ENCODE measurements at places on chromosomes 16 and 17.

DNA sequence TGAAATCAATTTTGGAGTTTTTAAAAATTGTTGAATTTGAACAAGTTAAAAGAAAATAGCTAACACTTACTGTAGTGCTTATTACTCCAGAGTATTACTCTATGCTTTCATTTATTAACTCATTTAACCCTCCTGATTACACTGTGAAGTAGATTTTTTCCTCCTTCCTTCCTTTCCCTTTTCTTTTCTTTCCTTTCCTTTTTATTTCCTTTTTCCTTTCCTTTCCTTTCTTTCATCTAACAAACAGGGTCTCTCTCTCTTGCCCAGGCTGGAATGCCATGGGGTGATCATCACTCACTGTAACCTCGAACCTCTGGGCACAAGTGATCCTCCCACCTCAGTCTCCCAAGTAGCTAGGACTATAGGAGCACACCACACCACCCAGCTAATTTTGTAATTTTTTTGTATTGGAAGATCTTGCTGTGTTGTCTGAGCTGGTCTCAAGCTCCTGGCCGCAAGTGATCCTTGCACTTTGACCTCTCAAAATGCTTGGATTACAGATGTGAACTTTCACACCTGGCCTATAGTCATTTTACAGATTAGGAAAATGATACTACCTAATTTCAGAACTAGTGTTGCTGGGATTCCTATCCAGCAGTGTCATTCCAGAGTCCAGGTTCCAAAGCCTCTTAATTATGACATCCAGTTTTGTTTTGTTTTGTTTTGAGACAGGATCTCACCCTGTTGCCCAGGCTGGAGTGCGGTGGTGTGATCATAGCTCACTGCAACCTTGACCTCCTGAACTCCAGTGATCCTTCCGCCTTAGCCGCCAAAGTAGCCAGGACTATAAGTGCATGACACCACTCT lies 59.9 kb downstream of the TAOK1 start:
- no peak for DNase-seq

DNA sequence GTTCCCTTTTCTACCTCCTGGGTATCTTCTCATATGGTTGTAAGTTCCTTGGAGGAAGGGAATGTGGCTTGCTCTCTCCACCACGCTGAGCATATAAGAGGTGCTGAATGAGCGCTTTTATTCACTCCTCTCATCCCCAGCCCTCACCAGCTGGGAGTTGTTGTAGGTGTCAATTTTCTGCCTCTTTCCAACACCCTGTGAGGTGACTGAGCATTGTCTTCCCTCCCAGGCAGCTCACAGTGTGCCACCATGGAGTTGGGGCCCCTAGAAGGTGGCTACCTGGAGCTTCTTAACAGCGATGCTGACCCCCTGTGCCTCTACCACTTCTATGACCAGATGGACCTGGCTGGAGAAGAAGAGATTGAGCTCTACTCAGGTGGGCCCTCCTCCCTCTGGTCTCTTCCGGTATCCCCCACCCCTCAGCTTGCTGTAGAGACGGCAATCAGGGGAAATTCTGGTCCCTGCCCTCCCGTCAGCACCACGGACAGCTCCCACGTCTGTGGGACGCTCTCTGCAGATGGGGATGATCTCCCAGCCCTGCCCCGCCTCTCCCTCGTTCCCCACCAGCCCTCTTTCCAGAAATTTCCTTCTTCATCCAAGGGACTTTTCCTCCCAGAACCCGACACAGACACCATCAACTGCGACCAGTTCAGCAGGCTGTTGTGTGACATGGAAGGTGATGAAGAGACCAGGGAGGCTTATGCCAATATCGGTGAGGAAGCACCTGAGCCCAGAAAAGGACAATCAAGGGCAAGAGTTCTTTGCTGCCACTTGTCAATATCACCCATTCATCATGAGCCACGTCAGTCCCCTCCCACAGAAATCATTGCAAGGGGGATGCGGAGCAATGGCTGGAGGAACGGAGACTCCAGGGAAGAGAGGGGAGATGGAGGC lies 18.3 kb downstream of the CIITA start:
- DNase-seq, result peak; percentile 17

- no peak for DNase-seq
Measured at GRCh38 chr16:10026593-10026992, 155.6 kb downstream of the GRIN2A start.

- no peak for DNase-seq
Measured at GRCh38 chr17:71458322-71458721, 662.5 kb upstream of the SOX9 start.

GRCh38 chr16:78443542-78444364 lies 344.3 kb downstream of the WWOX start:
- no peak for DNase-seq

- DNase-seq, result peak; percentile 70
Measured at GRCh38 chr17:80254396-80255251, 6.0 kb upstream of the RNF213 start.

DNA sequence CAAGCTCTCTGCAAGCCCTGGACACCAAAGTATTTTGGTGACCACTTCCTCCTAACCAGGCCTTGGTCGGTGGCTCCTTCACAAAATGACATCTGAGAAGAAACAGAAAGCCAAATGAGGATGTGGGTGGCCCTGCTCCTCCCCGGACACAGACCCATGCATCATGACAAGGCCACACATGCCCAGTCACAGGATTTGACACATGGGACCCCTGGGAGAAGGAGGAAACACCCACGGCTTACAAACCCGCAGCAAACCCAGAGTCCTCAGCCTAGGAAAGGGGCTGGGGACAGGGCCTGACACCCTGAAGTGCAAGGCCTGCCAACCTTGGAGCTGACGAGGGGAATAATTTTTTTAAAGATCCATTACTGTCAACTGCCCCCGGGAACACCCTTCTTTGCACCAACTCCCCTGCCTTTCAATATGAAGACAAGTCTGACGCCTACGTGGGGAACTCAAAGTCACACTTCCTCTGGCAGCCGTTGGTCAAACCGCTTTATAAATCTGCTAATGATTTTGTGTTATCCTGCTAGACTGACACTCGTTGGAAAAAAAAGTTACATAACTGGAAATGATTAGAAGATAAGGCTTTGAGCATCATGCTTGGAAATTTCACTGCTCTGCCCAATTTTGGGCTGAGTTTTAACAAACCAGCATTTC lies 41.3 kb downstream of the GAS7 start:
- DNase-seq, result no peak

GRCh38 chr16:87350681-87351319 lies 32.8 kb downstream of the FBXO31 start:
- no peak for DNase-seq

DNA sequence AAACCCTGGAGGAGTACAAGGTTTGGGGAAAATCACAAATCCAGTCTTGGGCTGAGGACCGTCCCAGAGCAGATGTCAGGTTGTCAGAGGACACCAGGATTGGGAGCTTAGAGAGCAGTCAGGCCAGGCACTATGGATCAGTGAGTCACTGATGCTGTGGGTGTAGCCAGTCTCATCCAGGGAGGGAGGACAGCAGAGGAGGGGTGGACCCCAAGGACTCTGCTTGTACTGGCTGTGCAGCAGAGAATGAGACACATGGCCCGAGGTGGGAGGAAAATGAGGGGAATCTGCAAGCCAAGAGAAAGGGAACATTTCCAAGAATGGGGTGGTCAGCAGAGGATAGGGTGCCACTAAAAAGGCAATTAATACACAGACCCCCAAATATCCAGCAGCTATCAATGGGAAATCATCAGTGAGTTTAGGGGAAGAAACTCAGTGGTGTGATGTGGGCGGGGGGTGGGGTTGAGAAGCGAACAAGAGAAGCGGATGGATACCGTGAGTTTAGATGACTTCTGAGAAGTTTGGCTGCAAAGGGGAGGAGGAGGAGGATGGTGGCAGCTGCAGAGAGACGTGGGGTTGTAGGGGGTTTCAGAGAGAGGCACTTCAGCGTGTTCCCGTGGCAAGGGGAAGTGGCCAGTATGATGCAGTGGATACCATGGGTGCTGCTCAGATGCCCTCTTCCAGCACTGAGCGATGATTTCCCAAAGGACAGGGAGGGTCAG lies 43.9 kb downstream of the ARHGAP27 start:
- no peak for DNase-seq

DNA sequence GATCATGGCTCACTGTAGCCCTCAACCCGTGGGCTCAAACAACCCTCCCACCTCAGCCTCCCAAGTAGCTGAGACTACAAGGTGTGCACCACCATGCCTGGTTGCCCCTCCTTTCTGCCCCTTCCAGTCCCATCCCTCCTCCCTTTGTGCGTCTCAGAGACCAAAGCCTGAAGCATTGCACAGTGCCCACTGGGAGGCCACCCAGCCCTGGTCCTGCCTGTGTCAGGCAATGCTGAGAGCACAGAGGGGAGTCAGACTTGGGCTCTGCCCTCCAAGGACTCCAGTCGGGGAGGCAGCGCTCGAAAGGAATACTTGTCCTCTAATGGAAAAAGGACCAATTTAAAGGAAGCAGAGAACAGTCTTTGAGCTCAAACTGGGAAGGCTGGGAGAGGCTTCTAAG lies 20.4 kb downstream of the RAI1 start:
- DNase-seq, result no peak

- DNase-seq, result no peak
Measured at GRCh38 chr17:31373150-31374093, 18.1 kb upstream of the RAB11FIP4 start.

DNA sequence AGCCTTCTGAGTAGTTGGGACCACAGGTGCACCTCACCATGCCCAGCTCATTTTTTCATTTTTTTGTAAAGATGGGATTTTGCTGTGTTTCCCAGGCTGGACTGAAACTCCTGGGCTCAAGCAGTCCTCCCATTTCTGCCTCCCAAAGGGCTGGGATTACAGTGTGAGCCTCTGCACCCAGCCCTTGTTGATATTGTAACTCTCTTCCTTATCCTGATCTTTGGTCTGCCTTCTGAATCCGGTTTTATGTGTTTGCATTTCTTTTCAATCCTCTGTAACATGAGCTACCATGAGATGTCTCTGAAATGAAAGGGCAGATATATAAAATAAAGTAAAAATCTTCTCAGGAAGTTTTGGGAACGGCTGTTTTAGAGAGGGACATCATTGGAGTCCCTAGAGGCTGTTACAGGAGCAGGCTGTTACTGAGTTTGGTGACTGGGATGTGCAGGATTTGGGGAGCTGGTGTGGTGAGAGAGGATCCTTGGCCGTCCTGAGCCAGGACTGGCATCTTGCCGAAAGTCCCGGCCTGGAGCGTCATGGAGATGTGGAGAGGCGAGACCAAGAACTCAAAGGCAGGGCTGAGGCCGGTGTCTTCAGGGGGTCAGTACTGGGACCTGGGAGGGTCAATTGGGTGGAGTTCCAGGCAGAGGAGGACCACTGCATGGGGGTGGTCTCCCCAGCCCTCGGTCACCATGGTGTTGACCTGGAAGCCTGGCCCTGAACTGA lies 39.4 kb downstream of the ATP2C2 start:
- no peak for DNase-seq

DNA sequence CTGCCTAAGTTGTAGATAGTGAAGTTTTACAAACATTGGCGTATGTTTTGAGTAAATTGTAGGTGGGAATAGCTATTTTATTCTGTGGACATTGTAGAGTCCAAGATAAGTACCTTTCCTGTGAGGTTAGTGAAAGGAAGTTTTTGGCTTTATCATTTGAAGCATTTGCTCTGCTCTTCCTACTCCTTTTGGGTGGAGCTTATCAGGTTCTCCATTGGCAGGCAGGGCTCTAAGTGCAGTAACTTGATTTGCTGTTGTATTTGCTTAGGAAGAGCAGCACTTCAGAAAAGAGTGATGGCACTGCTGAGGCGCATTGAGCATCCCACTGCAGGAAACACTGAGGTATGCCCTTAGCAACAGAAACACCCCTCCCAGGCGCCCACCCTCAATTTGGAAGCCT lies 70.1 kb downstream of the OMG start:
- DNase-seq, result no peak

DNA sequence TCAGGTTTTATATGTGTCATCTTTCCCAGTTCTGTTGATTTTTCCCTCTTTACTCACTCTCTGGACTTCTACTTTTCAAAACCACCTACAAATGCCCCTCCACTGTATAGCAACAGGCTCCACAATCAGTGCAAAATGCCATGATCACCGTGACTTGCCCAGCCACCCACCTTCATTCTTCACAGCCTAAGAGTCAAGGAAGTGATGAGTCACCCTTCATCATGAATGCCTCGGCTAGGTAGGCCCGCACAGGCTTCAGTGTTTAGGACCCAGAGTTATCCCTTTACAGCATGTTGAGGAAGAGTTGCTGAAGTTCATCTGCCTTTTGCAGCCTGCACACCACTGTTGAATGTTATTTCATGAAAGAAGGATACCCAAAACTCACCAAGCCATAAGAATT lies 158.6 kb downstream of the PMP22 start:
- no peak for DNase-seq

DNA sequence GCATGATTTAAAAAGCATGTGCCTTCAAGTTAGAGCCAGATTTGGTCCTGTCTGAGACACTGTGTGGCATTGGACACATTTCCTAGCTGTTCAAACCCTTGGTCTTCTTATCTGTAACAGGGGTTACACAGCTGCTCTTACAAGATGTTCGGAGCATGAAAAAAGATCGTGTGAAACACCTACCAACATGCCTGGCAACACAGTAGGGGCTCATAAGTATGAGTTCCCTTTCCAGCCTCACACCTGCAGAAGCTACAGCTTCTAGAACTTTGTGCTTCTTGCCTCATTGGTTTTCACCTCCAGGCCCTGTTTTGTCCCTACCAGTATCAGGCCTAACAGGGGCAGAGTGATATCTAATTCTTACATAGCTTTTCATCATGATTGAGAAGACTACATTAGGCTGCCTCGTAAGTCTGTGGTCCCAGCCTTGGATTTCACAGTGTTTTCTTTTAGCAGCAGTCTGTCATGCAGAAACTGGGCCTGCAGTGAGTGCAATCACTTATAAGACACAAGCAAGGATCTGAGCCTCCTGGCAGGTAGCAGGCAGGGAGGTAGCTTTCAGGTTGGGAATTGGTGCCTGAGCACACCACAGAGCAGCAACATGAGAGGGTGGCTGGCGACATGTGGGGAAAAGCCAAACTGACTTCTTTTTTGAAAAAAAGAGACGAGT lies 78.8 kb downstream of the CCDC182 start:
- DNase-seq, result no peak

GRCh38 chr16:89257281-89257731 lies 39.8 kb downstream of the ZNF778 start:
- DNase-seq, result no peak

- no peak for DNase-seq
Measured at GRCh38 chr17:77257169-77257568, 116.4 kb downstream of the SEC14L1 start.

- DNase-seq, result no peak
Measured at GRCh38 chr17:58626905-58627304, 64.9 kb downstream of the TEX14 start.

- DNase-seq, result no peak
Measured at GRCh38 chr16:49660626-49661025, 195.3 kb downstream of the ZNF423 start.

- no peak for DNase-seq
Measured at GRCh38 chr16:81604960-81605383, 160.4 kb downstream of the CMIP start.

- no peak for DNase-seq
Measured at GRCh38 chr17:82577300-82577699, 57.8 kb downstream of the FOXK2 start.

GRCh38 chr17:4180791-4181190 lies 37.8 kb downstream of the CYB5D2 start:
- DNase-seq, result no peak

- DNase-seq, result no peak
Measured at GRCh38 chr16:67509016-67509415, 19.6 kb upstream of the RIPOR1 start.

All from stimulated activated CD4-positive, alpha-beta T cell treated with anti-CD3 and anti-CD28 coated beads, TNF-alpha, amount 100 ng/mL, for 24 hours (primary cell).